ENCODE measurements at places on chromosomes 6 and 20. TPM values are rescaled to one million over a fixed set of nuclear protein-coding genes. Genes with fewer than 3 reads are reported as not detected.

PHACTR3 gene
- 0.32 TPM for total RNA-seq

TFAP2D gene
- not detected for total RNA-seq

FAM110A gene
- 10.7 TPM for total RNA-seq

PKIB gene
- 1.6 TPM for total RNA-seq

SAMD3 gene
- not detected for total RNA-seq

NHLRC1 gene
- total RNA-seq: 1.7 TPM

LHFPL5 gene
- not detected for total RNA-seq

BPIFA1 gene
- total RNA-seq: not detected

All from A549 treated with GW870086 at 1 μM for 4 hours (cell line).